ENCODE measurements at places on chromosomes 12 and 14.
A peak's percentile ranks its signal among the peaks of the same experiment; 100 is the strongest.

GRCh38 chr12:99413751-99414150, 233.8 kb upstream of the GARIN6 start:
- no peak for DNase-seq

DNA sequence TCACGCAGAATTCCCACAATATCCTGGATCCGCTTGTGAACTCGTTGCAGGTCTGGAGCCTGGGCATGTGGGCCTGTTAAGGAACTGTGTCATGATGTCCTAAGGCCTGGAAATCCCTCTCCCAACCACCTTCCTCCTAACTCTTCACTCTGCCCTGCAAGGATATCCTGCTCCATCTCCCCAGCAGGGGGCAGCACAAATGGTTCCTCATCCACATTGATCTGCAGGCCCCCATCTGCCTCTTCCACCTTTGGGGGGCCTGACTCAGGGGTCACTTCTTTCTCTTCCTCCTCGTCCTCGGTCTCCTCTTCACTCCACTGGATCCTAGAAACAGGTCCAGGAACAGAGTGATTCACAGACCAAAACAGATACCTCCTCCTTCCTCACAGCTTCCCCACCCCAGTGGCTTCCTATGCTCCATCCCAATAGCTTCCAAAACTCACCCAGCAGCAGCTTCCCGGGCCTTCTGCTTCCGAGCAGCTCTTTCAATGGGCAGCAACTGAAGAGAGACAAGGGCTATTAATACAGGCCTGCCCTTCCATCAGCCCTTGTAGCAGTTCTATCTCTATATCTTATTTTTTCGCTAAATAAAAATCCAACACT, 4.5 kb downstream of the NOP2 start:
- DNase-seq = no peak

GRCh38 chr14:41607966-41608663, 1.4 kb downstream of the LRFN5 start:
- DNase-seq = no peak

- no peak for DNase-seq
These were observed 92.7 kb downstream of the PAH start for GRCh38 chr12:102824218-102824835.

DNA sequence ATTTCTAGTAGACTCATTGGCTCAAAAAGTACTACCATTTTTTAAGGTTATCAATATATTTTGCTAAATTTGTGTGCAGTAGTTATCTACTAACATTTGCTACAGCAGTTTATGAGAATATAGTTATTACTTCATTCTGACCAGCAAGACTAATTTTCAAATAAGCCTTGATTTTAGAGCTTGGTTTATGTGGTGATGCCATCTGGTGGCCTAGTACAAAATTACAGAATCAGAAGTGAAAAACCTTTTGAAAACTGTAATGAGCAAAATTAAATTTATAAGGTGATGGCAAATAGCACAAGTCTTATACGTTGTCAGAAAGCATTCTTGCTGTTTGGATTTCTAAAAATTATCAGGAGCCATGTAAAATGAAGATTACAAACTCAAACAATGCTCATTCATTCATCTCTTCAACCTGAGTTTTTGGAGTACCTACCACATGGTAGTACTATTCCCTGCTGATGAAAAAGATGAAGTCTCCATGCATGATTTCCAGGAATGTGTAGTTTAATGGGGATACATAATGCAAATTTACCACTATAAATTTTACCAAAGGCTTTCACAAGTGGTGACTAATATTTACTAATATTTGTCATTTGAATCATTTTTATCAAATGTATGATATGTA, 51.0 kb downstream of the MAGOHB start:
- no peak for DNase-seq

DNA sequence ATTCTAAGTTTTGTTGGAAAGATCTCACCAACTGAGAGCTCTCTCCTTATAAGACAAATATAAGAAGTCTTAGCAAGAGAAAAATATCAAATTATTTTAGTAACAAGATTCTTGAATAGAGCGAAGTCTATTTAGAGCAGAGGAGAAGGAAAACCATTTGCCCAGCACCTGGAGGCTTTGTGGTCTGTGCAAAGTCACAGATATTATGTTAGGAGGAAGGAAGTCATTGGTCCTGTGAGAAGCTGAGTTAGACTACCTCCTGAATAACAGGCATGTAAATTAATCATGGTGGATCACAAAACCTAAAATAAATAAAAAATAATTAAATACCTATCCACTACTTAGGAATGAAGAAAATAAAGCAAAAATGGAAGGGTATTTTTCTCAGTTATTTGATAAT, 38.4 kb upstream of the ATXN7L3B start:
- DNase-seq = no peak

DNA sequence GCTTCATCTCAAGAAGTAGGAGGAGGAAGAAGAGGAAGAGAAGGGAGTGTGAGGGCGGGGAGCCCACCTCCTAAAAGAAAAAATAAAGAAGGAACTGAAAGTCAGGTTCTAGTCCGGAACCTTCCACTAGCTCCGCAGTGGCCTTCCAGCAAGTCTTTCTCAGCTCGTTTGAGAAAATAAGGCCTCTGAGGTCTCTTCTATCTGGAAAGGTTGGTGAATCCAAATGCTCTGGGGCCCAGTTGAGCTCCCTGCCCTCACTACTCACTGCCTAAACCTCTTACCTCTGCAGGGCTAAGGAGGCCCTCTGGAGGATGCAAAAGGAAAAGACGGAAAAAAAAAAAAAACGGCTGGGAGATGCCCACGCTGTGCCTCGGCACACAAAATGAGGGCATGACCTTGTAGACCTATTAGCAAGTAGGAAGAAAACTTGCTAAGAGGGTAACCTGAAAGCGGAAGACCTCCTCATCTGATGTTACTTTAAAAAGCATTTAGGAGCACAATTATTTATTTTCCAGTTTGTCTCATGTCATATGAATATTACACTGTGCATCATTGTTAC, 35.9 kb downstream of the FBLN5 start:
- DNase-seq = peak; percentile 18

DNA sequence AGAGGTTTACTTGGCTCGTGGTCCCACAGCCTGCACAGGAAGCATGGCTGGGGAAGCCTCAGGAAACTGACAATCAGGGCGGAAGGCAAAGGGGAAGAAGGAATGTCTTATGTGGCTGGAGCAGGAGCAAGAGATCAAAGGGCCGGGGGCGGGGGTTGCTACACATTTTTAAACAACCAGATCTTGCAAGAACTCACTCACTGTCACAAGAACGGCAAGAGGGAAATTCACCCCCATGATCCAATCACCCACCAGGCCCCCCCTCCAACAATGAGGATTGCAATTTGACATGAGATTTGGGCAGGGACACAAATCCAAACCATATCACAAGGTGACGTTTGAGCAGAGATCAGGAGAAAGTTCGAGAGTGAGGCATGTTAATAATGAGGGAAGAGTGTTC, 163.7 kb upstream of the RPH3A start:
- DNase-seq = no peak

GRCh38 chr12:109731231-109731731, 17.7 kb downstream of the FAM222A start:
- DNase-seq = no peak

DNA sequence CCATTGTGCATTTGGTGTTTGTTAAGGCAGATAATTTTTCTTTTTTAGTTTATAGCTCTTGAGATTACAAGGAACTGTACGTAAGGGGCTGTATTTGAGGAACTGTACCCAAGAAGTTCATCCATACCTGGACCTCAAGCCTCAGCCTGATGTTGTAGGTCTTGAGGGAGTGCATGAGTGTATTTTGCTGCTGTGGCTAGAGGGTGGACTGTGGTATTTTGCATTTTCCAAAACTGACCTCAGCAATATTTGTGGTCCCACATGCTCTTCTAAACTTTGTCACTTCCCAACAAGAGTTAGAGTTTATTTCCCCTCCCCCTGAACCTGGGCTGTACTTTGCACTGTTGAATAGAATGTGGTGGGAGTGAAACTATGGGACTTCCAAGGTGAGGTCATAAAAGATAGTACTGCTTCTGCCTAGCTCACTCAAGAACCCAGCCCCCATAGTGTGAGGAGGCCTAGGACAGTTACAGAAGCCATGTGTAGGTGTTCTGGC, 42.2 kb upstream of the FBXO33 start:
- DNase-seq = no peak

- DNase-seq = no peak
These were observed 135.6 kb downstream of the SLC25A21 start for GRCh38 chr14:37036669-37037341.

DNA sequence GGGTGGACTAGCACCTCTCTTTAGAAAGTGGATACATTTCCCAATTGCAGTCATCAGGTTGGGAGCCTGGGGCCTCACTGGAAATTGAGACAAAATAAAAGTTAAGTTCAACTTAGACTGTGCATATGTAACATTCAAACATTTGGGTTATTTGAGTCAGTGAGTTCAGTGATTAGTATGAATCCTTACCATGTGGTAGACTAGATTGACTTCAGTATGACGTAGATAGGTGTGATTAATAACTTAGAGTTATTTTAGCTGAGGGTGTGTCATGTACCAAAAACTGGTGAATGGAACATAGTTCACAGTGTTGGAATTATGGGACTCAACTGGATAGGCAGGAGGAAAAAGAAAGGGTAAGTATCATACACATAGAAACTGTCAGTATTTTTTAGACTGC, 8.0 kb upstream of the SSTR1 start:
- no peak for DNase-seq

- DNase-seq = peak; percentile 11
These were observed 150.9 kb downstream of the EMP1 start for GRCh38 chr12:13347241-13348043.

DNA sequence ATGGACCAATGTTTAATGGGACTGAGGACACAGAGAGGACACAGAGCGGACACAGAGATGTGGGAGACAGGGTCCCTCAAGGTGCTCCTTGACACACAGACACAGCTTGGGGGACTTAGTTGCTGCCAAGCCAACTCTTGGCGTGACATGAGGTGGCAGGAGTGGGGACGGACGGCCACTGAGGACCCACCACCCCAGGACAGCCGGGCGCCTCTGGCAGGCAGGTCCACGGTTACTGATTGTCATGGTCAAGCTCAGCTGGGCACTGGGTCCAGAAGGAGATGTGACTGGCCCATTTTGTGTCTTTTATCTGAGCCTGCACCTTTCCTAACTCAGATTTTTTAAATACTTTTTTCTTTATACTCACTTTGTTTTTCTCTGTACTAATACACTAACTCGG, 15.7 kb upstream of the PWP1 start:
- DNase-seq = no peak

DNA sequence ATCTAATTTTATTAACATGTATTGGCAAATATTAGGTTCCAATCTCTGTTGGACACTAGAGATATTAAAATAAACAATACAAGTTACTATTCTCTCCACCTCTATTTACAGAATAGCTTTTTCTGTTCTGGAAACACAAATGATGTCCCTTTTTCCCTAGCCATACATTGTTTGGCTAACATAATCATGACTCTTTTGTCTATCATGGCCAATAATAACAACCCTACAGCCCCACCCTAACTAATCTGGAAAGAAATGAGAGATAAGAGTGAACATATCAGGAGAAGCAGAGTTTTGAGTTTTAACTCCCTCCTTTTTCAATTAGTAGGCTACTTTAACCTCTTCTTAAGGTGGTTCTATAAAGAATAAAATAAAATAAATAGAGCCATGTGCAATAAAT, 40.2 kb downstream of the RASSF9 start:
- no peak for DNase-seq

GRCh38 chr14:94123296-94123695, 6.1 kb downstream of the IFI27L2 start:
- no peak for DNase-seq

- no peak for DNase-seq
These were observed 156.4 kb downstream of the ATP23 start for GRCh38 chr12:58097741-58098140.

DNA sequence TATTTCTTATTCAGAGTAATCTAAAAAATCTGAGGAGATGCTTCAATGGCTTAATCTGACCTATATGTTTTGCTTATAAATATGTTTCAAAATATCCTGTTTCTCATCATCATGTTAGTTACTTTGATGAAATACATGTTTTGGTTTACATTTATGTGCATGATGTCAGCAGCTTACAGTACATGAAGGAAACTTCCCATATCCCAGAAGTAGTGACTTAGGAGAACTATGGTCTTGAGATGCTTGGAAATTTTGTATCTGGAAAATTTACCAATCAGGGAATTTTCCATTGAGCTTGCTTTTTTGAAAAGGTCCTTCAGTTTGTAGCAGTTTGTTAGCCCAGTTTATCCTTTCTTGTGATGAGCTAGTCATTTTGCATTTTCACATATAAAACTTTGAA, 73.3 kb downstream of the RASSF8 start:
- DNase-seq = no peak

DNA sequence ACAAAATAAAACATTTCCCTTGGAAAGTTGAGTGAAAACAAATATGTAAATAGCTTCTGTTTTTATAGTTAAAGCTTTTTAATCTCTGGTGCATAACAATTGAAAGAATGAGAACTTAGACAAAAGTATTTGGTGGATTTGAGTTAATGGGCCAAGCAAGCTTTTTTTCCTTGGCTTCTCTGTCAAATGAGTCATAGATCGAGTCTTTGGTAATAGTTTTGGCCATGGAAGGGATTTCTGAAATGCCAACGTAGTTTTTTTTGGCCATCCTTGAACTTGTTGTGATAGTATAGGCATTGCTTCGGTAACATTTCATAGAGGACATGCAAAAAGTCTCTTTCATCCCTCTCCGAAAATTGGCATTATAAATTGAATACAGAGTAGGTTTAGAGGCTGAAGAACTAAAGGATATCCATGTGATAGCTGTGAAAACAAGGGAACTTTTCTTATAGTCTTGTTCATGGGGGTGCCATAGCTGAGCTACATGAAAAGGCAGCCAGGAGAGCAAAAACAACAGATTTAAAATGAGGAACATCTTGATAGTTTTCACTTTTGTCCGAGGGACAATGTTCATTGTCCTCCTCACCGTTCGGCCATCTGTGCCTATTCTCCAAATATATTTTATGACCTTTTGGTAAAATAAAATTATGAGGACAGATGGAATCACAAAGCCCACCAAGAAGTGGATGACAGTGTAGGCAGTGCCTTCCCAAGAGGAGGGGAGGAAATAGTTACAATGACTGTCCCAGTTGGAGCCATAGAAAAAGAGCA, 34.7 kb downstream of the GPR19 start:
- no peak for DNase-seq

GRCh38 chr12:15196678-15197505, 24.3 kb downstream of the RERG start:
- DNase-seq = no peak

GRCh38 chr14:77406718-77407117, 16.6 kb downstream of the NOXRED1 start:
- no peak for DNase-seq

DNA sequence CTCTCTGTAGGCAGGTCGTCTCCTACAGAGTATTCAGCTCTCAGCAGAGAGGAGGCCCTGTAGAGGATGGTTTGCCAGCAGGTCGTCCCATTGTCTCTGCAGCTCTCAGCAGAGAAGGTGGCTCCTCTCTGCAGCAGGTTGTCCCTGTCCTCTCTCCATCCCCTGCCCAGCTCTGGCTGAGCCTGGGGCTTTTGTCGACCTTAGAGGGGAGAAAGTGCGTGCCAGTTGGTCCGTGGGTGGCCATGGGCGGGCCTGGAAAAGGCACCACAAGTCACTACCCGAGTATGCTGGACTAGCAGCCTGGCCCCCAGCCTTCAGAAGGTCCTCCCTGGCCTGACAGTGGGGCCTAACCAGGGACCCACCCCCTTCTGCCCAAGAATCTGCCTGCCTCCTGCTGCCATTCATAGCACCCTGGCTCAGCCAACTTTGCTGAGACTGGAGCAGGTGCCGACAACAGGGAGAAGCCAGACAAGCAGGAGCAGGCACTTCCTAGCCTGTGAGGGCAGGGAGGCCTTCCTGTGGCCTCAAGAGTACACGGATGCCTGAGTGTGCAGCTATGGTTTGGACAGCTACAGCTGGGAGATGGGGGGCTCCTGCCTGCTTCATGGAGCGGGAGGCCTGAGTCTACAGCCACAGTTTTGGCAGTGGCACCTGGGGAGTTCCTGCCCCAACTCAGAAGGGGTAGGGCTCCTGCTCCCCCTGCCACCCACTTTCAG, 59.7 kb upstream of the KCNH3 start:
- DNase-seq = no peak
